ENCODE measurements at places on chromosomes 2 and 18.

- no peak for DNase-seq
Observed at GRCh38 chr2:38997781-38998180, 108.1 kb downstream of the ARHGEF33 start.

DNA sequence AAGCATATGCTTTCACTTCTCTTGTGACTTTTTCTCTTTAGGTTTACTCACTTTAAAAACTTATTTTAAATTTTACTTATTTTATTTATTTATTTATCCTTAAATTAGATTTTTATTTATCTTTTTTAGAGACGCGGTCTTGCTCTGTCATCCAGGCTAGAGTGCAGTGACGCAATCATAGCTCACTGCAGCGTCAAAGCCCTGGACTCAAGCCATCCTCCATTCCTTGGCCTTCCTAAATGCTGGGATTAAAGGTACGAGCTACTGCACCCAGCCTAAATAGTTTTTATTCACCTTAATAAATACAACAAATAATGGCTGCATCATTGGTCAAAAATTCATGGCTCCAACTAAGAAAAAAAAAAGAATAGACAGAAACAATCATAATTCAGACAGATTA lies 415.7 kb upstream of the FIGN start:
- no peak for DNase-seq

- no peak for DNase-seq
Observed at GRCh38 chr2:128788636-128789220, 470.1 kb upstream of the HS6ST1 start.

DNA sequence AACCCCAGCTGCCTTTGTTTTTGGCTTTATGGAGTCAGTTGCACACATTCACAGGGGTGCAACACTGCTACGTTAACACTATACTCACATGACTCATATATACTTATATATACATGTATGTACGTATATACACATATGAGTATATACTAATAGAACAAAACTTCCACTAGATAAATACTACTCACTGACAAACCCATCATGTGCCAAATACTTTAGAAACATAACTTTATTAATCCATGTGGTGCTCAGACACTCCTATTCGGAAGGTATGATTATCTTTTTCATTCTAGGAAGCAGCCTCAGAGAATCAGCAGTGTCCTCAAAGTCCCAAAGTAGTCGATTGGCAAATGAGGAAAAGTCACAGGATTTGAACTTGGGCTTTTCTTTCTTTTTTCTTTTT lies 7.9 kb downstream of the PMAIP1 start:
- no peak for DNase-seq

GRCh38 chr2:220704081-220704480 lies 868.0 kb downstream of the EPHA4 start:
- DNase-seq, result no peak

DNA sequence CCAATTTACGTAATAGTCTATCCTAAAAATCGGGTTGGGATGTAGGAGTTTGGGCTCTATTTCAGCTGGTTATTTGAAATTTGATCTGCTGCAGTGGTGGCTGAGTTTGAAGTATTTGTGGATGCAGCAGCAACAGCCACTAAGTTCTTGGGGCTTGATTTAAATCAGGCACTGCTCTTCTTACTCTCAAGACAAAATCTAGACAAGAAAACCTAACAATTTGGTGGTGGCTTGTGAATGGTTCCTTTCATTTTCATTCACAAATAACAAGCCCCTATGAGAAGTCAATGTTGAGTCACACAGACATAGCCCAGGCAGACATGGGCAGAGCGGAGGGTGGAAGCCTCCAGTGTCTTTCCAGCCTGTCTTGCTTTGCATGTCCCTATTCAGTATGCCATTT lies 199.3 kb downstream of the LTBP1 start:
- DNase-seq, result no peak

DNA sequence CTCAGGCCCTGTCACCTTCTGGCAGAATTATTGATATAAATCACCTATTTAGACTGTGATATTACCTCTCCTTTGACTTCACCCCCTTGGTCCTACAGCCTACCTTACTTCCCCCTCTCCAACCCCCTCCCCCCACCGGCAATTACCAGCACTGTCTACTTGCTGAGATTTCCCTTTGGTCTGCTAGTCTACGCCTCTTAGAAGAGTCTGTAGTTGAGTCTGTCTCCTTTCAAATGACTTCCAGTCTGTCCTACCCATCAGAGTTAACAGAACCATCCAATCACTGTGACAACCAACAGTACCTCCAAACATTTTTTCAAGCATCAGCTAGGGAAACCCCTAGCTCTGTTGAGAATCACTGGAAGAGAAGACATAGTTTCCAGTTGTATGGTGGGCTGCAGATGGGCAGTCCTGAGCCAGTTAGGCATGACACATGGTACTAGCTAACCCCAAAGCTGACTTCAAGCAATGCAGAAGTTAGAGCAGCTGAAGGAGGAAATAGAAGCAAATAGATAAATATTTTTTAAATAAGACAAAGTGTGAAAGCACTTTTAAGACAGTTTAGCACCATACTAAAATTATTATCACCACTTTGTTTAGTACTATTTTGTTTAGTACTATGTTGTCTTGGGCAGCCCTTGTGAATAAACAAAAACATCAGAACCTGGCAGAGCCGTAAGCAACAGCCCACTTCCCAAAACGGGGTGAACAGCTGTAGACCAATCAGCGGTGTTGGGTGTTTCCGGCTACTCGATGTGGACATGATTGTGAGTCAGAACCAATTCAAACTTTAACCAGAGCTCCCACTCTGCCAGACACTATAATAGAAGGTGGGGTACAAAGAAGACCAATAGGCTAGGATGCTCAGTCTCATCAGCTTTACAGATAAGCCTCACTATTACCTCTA lies 2.7 kb upstream of the ASNSD1 start:
- no peak for DNase-seq

DNA sequence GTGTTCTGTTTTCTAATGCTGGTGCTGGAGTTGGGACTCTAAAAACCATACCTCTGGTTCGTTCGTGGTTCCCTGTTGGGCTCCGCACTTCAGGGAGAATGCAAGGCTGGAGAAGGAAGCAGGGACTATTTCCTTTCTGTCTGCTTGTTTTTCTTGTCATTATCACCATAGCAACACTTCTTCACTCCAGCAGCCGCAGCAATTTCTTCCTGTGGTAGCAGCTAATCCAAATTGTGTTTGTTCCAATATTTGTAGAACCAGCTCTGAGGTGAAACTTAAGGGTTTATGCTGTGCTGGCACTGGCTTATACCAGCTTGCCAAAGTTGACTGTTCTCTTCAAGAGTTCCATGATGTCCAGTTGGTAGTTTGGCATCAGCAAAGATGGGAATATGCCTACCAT lies 301.4 kb upstream of the SYT4 start:
- DNase-seq, result no peak

DNA sequence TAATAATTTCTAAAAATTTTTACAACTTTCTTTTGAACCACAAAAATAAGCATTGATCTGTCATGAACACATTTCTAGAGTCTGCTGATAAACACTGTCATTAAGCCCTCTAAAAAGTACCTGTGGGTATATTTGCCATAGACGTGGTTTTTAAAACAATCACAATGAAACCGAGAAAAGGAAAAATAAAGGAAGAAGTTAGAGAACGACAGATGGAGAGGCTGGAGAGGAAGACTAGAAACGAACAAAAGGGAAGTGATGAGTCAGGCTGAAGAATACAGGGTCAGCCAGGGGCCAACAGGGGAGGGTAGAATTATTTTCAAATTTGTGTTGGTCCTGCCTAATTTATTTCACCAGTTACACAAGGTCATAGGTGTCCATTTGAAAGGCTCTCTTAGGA lies 62.0 kb downstream of the MYL12B start:
- DNase-seq, result no peak

GRCh38 chr2:152755029-152755428 lies 36.6 kb downstream of the ARL6IP6 start:
- no peak for DNase-seq

- no peak for DNase-seq
Observed at GRCh38 chr2:220077488-220077887, 450.1 kb downstream of the SLC4A3 start.

GRCh38 chr2:165827921-165828276 lies 33.9 kb upstream of the GALNT3 start:
- no peak for DNase-seq

DNA sequence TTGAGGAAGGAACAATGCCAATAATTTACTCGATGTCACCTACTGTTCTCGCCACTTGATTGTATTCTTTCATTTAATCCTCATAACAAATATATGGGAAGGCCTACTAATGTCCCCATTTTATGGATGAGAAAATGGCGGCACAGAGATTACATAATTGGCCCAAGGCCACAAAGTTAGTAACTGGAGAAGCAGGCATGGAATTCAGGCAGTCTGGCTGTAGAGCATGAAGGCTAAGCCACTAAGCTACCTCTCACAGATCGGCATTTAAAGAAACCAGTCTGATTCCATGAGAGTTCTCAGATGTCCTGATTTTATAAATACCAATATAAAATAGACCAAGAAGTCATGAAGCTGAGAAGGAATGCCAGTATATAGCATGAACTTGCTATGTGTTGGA lies 121.8 kb upstream of the EPAS1 start:
- no peak for DNase-seq
